ENCODE measurements at places on chromosomes 2 and 18.

- DNase-seq = no peak
Observed at GRCh38 chr2:231479455-231479854, 15.2 kb upstream of the NCL start.

DNA sequence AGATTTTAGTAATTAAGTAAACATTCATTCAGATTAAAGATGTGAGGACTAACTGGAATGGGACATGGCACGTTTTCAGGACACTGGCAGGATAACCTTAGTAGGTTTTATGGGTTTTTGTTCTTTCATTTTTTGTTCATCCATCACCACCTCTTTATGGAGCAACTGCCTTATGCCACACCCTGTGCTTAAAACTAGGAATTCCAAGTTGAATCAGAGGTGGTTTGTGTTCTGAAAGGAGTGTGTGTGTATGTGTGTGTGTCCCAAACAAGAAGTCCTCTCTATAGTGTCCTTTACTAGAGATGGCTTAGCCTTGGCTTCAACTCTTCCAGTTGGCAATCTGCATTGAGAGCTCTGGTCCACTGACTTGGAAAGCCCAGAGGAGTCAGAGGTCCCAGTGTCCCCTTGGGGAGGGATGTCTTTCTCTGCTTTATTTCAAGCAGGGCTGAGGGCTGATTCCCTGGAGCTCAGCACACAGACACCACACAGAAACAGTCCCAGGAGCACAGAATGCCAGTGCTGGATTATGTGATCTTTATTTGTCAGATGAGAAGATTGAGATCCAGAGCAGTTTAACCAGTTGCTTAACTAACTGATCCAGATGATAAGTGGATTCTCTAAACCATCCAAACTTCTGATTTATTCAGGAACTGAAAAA, 25.2 kb downstream of the RHOB start:
- no peak for DNase-seq

DNA sequence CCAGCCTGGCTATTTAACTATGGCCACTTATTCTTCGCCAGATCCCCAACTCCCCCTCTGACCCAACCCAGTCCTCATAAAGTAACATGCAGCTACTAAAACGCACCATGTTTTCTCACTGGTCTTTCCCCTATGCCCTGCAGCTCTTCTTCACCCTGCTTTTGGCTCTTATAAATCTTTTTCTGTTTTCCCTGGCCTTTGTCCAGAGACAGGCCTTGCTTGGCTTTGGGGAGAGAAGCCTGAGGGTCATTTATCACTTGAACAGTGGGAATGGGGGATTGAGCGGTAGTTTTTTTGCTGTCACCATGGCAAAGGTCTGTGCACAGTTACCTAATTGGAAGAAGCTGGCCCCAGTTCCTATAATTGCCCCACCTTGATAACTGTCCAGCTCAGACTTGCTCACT, 202.9 kb upstream of the NT5C1B start:
- DNase-seq = no peak

- DNase-seq = no peak
Observed at GRCh38 chr2:207153266-207153975, 12.3 kb downstream of the KLF7 start.

GRCh38 chr2:173754837-173755236, 210.3 kb downstream of the SP3 start:
- no peak for DNase-seq

- DNase-seq = no peak
Observed at GRCh38 chr2:12106440-12107080, 360.1 kb downstream of the LPIN1 start.

DNA sequence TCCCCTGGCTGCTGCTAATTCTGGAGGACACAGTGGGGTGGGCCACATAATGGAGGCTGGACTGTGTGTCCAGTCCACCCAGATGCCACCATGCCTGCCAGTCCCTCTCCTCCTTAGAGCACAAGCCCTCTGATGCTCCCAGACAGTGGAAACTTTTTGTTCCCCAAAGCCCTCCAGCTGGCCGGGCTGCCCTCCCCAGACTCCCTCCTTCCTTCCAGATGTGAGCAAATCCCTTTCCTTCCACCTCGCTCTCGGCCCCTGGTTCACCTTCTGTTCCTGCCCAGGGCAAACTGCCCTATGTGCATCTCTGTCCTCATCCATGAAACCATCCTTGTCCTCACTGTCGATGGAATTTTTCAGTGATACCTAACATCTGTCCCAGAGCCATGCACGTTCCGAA, 33.9 kb downstream of the LRRFIP1 start:
- DNase-seq = no peak

- DNase-seq = no peak
Observed at GRCh38 chr2:15760232-15760910, 168.7 kb downstream of the DDX1 start.
